GM06990 (cell line): ENCODE measurements at places on chromosomes 11 and 22.

DNA sequence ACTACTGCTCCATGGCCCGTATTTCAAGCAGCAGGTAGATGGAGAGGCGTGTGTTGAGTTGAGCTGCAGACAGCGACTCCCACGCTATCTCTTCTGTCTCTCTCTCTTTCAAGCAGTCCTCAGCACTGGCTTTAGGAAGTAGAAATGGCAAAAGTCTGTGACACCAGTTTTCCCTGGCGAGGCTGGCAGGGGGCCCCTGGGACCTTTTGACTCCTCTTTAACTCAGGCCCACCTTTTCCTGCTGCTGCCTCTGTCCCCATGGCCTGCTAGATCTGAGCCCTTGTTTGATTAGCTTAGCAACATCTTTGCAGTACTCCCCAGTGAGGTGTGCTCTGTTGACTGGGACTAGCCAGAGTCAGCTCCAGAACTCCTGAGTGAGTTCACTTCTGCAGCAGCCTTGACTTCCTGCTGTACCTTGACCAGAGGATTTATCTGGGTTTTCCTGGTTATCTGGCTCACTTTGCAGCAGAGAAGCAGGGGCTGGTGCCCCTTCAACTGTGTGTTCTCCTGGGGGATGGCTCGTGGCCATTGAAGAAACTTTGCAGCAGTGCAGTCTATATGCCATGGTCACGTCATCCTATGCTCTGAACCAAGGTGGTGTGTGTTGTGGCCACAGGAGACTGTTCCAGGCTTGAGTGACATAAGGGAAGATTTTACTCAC, 183.9 kb downstream of the DBX1 start:
- DNase-seq = no peak

DNA sequence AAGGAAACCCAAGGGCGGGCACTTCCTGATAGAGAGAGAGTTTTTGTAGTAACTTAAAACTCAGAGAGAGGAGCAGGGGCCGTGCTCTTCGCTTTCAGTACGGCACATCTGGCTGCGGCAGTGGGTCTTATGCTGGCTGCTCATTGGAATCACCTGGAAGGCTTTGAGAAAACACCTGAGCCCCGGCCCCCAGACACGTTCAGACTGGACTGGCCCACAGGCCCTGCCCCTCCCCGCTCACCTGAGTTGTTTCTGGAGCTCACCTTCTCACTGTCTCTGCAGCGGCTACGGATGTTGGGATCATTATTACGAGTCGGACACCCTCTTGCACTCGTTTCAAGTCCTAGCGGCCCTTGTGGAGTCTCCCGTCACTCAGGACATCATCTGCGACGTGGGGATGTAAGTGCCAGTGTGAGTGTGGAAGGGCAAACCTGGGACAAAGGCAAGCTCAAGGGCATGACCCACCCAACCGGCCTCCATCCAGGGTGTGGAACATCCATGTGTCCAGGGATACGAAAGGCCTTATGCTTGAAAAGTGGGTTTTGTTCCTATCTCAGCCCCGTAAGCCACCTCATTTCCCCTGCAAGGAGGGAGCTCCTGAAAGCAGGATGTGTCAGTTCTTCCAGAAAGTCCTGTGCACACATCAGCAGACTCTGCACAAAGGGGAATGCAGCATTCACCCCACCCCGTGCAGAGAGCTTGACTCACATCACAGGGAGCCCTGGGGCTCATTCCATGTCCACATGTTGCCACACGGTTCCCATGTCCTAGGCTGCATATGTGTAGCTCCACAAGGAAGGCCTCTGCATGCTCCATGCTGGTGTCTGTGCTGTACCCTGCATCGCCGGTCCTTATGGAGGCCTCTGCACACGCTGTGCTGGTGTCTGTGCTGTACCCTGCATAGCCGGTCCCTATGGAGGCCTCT, 5.4 kb downstream of the NADSYN1 start:
- DNase-seq = no peak

DNA sequence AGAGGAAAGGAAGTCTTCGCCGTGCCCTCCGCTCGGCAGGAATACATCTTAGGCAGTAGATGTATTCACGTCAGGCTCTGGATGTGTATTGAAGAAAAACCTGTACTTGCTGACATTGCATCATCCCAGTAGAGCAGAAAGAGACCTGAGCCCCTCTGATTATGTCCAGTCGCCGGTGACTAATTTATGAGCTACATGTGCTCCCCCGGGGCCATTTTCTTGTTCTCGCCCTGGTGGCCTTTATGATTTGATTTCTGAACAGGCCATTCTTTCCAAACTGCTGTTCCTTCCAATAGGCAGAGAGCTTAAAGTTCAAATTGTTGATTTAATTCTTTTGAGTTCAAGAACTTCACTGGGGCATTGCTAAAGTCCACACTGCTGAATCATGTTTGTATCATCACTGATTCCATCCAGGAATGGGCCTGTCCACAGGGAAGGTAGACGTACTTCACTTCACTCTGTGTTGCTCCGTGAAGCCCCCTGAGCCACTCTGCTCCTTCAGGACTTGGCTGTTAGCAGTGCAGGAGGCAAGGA, 137.3 kb upstream of the RASSF10 start:
- no peak for DNase-seq

DNA sequence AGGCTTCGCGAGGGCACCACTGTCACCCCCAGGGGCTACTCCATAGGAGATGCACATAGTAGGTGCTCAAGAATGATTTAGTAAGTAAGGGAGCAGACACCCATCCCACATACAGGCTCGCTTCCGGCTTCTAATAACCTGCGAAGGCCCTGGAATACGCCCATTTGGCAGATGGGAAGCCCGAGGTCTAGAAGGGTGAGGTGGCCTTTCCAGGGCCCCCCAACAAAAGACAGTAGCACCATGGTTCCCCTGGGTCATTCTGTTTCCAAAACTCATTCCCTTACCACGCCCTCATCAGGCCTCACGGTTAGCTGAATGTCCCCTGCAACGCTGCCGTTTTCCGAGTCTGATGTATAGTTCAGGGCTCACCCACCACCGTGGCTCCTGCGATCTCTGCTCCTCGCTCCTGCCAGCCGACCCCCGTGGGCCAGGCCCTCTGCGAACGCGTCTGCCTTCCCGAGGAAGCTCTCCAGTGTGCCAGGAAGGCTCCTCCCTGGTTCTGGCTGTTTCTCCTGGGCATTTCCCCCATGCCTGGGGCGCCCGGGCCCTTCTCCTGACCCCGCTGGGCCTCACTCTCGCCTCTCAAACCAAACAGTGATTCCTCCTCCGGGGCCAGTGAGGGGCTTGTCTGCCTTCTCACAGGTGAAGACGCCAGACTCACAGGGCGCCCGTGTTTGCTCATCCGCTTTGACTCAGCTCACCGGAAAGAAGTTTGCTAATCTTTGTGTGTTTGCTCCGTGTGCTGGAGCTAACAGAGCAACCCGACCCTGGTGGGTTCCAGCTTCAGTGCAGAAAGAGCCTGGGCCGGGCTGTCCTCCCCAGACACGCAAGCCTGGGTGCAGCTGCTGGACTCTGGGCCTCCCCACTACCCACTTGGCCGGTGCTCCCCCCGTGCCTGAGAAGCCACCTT, 86.6 kb downstream of the RTL6 start:
- DNase-seq = no peak

DNA sequence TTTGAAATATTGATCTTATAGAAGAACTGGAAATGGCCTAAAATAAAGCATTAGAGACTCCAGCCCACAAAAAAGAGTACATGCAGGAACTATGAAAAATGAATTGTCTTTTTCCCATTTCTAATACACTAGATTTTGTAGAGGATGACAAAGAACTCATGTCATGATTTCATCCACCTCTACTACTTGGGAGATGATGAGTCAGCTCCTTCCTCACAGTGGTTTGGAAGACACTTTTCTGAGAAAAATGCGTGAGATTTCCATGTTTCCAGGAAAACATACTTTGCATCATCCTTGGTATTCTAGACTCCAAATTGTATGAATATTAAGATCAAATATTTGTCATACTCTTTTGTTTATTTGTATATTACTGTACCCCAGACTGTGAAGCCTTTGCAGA, 500.5 kb downstream of the FAM181B start:
- no peak for DNase-seq

- no peak for DNase-seq
Observed at GRCh38 chr11:35539256-35539655, 13.8 kb upstream of the PAMR1 start.

DNA sequence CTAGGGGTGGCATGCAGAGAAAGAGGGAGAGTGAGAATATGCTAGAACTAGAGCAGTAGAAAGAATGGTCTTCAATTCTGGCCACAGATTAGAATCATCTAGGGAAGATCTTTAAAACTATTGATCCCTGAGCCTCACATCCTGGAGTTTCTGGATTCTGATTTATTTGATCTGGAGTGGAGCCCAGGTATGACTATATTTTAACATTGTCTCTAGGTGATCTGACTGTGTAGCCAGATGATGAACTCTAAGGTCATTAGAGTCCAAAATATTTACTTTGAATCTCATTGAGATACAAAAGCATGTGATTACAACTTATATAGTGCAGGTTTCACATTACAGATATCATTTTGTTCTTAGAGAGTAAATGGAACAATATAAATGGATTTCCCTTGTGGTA, 79.7 kb downstream of the FDX1 start:
- no peak for DNase-seq

GRCh38 chr11:20249796-20250195, 89.5 kb upstream of the DBX1 start:
- no peak for DNase-seq
